ENCODE measurements at places on chromosomes 3 and 15.

DNA sequence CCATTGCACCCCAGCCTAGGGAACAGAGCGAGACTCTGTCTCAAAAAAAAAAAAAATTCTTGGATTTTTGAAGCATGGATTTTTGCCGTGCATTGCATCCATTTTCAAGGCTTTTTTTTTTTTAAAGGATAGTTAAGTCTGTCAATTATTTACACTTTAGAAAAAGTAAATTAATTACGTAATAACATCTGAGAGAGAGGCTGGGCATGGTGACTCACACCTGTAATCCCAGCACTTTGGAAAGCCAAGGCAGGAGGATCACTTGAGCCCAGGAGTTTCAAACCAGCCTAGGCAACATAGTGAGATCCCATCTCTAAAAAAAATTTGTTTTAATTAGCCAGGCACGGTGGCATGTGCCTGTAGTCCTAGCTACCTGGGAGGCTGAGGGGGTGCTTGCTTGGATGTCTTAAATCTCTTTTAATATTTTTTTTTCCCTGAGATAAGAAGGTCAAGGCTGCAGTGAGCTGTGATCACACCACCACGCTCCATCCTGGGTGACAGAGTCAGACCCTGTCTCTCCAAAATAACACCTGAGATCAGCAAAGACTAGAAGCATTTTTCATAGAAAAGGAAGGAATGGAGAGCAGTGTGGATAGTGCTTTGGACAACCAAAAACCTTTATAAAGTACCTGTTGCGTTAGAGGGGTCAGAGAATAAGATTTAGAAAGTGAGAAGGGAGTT lies 6.8 kb upstream of the SENP7 start:
- no peak for DNase-seq

DNA sequence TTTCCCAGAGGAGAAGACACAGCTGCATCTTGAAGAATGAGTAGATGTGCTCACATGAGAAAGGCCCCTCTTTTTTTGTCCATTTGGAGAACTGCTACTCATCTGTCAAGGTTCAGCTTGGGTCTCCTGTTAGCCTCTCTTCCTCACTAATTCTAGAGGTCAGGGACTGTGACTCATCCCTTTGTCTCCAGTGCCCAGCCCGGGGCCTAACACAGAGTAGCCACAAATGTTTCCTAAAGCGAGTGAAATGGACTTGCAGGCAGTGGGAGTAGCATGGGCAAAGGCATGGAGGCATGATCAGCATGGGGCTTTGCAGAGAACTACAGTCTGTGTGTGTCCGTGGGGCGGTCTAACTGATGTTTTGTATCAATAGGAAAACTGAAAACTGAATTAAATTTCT lies 33.9 kb upstream of the MRPS22 start:
- DNase-seq, result peak; percentile 45

DNA sequence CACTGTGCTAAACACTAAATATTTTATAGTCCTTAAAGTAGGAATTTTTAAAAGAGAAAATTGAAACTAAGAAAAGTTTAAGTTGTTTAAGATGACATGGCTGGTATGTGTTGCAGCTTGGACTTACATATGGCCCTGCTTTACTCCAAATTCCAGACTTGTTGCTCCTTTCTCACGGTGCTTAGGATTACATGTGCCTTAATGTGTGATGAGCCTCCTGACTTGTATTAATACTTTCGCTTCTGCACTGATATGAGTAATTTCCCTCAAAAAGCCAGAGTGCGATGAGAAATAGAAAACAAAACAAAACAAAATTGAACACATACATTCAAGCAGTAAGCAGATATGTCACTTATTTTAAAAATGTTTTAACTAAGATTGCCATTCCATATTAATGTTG lies 250.2 kb downstream of the VGLL3 start:
- DNase-seq, result no peak

DNA sequence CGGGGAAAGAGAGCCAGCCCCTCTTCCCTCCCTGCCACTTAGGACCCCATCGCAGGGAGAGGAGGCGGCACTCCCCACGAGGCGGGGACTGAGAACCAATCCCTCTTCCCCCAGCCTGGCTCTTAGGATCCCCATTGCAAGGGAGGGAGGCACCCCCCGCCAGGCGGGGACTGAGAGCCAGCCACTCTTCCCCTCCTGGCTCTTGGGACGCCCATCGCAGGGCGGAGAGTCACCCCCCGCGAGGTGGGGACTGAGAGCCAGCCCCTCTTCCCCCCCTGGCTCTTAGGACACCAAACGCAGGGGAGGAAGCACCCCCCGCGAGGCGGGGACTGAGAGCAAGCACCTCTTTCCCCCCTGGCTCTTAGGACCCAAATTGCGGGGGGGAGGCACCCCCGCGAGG lies 34.2 kb upstream of the SSUH2 start:
- DNase-seq, result no peak

GRCh38 chr3:99626417-99626788 lies 12.0 kb upstream of the COL8A1 start:
- DNase-seq, result no peak

GRCh38 chr3:184981071-184981470 lies 169.1 kb downstream of the VPS8 start:
- DNase-seq, result no peak

DNA sequence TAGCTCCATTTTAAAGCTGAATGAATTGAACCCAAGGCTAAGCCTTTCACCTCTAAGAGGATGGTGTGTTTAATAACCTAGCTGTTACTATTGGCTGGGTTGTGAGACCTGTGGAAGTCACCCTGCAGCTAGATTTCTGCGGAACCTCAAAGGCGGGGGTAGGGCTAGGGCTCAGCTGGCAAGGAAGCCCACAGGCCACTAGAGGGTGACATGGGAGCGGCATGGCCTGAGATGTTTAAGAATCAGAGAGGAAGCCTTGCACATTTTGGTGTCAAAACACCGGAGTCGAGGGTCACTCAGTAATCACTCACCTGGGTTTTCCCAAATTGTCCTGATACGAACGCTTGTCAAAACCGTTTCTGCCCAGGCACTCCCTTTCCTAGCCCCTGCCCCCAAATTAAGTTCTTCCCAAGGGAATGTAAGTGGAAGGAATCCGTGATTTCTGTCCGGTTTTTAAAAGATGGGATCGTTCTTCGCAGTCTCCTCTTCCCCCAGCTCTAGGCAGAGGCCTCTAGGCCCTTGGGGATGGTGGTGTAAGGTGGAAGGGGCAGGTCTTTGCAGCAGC lies 3.8 kb upstream of the ACAD9 start:
- peak; percentile 16 for DNase-seq

- DNase-seq, result peak; percentile 82
Measured at GRCh38 chr3:30315447-30315846, 291.0 kb upstream of the TGFBR2 start.

GRCh38 chr3:115165266-115165665 lies 18.2 kb upstream of the ZBTB20 start:
- DNase-seq, result no peak

- DNase-seq, result peak; percentile 8
Measured at GRCh38 chr15:96585484-96586386, 255.2 kb downstream of the NR2F2 start.

- DNase-seq, result no peak
Measured at GRCh38 chr3:139870000-139870675, 64.8 kb upstream of the CLSTN2 start.

DNA sequence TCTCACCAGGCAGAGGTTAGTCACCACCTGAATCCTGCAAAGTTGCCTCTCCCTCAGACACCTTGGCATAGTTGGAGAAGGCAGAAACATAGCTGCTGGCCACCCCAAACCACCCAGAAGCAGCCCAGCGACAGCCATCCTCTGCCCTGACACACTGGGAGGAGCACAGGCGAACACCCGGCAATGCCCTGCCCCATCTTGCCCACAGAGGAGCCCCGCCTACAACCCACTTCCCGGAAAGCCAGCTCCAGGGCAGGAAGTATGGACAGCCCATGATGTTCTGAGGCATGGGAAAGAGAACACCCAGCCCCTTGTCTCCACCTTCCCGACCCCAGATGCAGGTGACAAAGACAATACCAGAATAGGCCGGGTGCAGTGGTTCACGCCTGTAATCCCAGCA lies 12.6 kb upstream of the SHISA5 start:
- DNase-seq, result no peak

- DNase-seq, result peak; percentile 43
Measured at GRCh38 chr3:124261306-124261705, 269.4 kb upstream of the ROPN1 start.

DNA sequence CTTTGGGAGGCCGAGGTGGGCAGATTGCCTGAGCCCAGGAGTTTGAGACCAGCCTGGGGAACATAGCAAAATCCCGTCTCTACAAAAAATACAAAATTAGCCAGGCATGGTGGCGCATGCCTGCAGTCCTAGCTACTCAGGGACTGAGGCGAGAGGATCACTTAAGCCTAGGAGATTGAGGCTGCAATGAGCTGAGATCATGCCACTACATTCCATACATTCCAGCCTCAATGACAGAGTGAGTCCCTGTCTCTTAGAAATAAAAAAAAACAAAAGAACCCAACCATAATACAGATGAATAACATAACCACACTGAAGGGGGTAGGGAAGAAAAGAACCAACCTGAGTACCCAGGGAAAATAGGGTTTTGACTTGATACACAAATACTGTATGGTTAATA lies 19.7 kb upstream of the CGNL1 start:
- peak; percentile 79 for DNase-seq

GRCh38 chr3:103786296-103786695 lies 1351.5 kb downstream of the ZPLD1 start:
- no peak for DNase-seq

Measured in fibroblast of upper back skin (primary cell).